Stromal cell of bone marrow (primary cell): ENCODE measurements at places on chromosomes 13 and 19.

- DNase-seq: peak; percentile 45
These were observed 95.5 kb downstream of the ANKRD10 start for GRCh38 chr13:110819203-110820014.

- DNase-seq: no peak
These were observed 43.7 kb downstream of the TSSK6 start for GRCh38 chr19:19471682-19472081.

DNA sequence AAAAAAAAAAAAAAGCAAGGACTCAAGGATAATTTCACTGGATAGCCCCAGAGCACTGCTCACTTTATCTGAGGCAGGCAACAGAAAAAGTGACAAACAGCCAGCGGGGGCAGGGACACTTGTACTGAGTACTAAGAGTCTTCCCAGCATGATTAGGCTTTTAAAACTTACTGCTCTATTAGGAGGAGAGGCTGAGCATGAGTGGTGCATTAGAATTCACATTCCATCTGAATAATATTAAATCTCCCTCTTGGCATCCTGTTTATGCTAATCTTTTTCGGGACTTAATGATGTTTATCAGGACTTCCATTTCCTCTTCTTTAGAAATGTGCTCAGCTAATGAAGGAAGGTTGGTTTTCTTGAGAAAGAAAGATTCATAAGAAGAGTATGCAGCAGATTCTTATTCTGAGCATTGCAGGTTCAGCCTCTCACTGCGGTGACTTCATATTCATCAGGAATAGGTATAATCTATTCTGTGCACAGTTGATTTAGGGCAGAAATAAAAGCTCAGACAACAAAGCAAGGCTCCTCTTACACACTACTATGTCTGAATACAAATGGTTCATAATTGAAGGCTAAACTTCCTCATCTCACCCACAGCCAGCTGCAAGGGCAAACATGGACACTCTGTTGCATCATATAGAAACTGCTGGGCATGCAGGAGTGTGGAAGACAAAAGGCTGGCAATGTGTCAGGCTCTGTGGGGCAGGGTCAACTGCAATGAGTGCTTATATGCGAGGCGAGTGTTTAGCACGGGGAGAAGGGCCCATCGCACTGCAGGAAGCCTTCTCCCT is 107.0 kb downstream of the KL start:
- no peak for DNase-seq

DNA sequence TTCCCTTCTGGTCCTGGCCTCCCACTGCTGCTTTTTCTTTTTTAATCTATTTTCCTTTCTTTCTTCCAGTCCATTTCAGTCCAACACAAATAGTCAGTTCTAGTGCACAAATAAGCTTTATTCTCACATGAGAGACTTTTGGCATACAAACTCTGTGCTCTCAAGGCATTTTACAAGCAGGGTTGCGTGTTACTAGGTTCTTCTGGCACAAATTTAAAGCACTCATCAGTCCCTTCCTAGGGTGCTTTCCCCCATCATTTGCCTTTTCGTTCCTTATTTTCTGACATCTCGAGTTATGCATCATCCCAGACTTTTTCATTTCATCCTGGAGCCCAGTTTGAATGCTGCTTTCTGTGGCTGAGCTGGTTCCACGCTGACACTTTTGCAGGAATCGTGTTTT is 29.8 kb upstream of the IL17D start:
- no peak for DNase-seq

- no peak for DNase-seq
These were observed 72.2 kb upstream of the DACH1 start for GRCh38 chr13:71939186-71939585.

- DNase-seq: no peak
These were observed 42.0 kb downstream of the KLF2 start for GRCh38 chr19:16366433-16367260.

DNA sequence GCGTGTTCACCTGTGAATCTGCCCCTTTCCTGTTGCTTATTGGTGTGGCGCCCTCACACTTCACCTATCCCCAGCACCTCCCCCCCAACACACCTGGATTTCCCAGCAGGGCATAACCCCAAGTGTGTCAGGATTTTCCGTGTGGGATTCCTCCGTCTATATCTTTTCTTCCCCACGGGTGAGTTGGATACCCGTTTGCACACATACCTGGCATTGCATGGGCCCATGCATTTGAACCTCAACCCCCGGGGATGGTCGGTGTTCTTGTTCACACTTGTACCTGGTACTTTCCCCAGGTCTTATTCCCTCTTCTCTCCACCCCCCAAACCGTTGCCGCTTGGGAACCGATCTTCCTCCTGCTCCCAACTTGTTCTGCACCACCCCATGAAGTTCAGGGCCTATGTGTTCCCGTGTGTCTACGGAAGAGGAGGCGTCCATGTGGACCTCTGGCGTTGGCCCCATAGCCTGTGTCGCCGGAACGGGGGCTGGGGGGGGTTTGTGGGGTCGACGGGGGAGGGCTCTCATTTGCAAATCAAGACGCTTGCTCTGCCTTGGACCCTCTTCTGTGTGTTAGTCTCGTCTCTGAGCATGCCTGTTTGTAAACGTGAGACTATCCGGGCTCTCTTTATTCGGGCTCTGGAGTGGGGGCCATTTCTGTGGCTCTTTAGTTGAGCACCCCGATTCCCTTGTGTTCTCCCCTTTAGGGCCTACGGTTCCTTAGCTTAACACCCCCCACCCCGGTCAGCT is 1.7 kb downstream of the PRR12 start:
- no peak for DNase-seq

- no peak for DNase-seq
These were observed 1141.8 kb downstream of the PCDH17 start for GRCh38 chr13:58773280-58773859.

DNA sequence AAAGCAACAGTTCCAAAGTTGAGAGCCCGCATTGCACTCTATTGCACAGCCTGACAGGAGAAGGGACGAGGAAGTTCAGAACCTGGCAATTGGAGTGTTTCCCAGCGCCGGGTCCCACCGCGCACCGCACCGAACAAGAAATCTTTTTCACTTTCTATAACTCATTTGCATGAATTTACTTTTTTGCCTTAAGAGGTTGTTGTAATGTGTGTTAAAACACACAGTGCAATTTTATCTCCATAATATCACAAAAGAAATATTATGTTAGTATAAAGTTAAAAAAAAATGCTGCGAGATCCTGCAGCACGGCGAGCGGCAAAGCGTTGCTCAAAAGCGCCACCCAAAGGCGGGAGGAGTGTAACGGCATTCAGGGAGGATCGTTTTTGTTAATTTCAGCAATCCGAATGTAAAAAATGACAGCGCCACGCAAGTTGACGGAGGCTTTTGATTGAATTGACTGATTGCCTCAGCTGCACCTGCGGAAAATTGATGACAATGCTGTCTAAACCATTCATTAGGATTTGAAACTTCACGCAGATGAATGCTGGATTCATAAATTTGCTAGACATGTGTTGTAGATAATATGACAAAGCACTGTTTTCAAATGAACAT is 303.6 kb upstream of the ZNF507 start:
- peak; percentile 24 for DNase-seq

GRCh38 chr19:48398375-48399235 is 5.1 kb downstream of the GRIN2D start:
- no peak for DNase-seq

- no peak for DNase-seq
These were observed 24.4 kb downstream of the ALOX5AP start for GRCh38 chr13:30759748-30760147.

- no peak for DNase-seq
These were observed 134.3 kb downstream of the TRPC4 start for GRCh38 chr13:37735293-37735692.

DNA sequence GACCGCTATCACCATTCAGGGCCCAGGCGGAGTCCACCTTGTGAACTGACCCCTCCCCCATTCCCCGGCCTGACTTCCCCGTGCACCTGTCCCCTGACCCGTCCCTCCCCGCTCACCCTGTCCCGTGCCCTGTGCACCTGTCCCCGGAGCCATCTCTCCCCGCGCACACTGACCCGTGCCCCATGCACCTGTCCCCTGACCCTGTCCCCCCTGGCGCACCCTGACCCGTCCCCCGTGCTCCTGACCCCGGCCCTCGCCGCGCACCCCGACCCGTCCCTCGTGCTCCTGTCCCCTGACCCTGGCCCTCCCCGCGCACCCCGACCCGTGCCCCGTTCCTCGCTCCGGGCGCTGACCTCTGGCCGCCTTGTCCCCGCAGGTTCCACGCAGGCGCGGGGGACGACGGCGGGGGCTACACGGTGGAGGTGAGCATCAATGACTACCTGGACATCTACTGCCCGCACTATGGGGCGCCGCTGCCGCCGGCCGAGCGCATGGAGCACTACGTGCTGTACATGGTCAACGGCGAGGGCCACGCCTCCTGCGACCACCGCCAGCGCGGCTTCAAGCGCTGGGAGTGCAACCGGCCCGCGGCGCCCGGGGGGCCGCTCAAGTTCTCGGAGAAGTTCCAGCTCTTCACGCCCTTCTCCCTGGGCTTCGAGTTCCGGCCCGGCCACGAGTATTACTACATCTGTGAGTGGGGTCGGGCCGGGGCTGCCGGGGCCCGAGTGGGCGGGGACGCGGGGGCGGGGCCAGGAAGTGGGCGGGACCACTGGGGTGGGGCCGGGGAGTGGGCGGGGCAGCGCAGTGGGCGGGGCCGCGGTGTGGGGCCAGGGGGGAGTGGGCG is 9.7 kb downstream of the EFNA2 start:
- DNase-seq: no peak

- no peak for DNase-seq
These were observed 126.9 kb upstream of the SLC7A1 start for GRCh38 chr13:29722415-29722814.

GRCh38 chr19:14185158-14185557 is 20.8 kb downstream of the ADGRL1 start:
- DNase-seq: no peak

GRCh38 chr19:47725759-47726401 is 12.7 kb downstream of the EHD2 start:
- no peak for DNase-seq

- DNase-seq: no peak
These were observed 930.8 kb downstream of the SLITRK5 start for GRCh38 chr13:88601949-88602348.

DNA sequence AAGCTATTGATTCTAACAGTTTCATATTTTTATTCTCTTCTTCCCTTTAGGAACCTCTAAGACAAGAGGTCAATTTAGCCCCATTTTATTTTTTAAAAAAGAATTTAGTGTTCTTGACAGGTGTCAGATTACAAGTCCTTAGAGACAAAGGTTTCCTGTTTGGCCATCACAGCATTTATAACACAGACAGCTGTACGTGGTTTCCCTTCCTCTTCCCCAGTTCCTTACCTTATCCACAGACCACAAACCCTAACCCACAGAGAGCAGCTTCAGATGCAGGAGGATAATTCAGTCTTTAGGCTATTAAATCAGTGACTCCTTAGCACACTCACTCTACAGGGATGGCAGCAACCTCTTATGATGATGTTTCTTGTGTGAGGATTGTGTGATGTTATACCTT is 1210.1 kb downstream of the DIAPH3 start:
- no peak for DNase-seq

GRCh38 chr13:82791035-82791434 is 1091.2 kb downstream of the SLITRK1 start:
- no peak for DNase-seq

- DNase-seq: no peak
These were observed 23.9 kb downstream of the OPA3 start for GRCh38 chr19:45560686-45561085.

DNA sequence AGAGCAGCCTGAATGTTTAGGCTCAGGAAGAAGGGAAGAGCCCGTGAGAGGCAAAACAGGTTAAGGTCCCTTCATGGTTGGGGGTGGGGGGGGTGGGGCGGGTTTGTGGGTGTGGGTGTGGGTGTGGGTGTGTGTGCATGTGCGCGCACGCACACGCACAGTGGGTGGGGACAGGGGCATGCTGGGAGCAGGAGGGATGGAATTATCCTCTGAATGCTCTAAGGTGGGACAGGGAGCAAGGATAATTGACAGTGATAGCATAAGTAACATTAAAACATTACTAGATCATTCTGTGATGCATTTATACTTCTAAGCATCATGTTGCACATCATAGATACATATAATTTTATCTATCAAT is 64.7 kb downstream of the CCDC70 start:
- DNase-seq: no peak

GRCh38 chr13:41462427-41462826 is 5.1 kb downstream of the RGCC start:
- no peak for DNase-seq

DNA sequence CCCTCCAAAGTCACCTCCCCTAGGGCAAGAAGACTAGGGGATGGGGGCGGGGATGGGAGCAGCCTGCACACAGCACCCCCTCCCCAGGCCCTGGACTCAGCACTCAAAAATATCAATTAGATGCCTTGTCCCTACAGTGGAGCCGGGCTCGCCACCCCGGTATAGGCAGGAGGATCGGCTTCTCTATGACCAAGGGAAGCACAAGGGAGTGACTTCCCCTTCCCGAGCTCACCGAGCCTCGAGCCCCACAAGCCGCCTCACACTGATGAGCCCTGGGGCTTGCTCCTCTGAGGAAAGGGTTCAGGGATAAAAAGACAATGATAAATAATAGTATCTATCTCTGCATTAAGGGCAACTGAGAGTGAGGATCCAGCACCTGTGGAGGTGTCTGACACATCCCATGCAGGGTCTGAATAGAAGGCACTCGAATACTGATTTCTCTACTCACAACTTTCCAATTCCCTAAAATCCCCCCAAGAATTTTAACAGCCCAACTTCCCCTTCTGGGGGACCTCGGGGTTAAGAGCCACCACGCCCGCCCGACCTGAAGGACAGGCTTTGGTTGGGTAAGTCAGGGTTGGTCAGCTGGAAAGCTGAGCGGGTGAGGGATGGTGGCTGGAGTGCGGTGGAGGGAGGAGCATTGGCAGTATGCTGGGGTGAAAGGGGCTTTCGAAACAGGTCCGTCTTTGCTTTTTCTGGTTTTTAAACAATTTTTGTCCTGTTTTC is 51.3 kb downstream of the STK24 start:
- no peak for DNase-seq

DNA sequence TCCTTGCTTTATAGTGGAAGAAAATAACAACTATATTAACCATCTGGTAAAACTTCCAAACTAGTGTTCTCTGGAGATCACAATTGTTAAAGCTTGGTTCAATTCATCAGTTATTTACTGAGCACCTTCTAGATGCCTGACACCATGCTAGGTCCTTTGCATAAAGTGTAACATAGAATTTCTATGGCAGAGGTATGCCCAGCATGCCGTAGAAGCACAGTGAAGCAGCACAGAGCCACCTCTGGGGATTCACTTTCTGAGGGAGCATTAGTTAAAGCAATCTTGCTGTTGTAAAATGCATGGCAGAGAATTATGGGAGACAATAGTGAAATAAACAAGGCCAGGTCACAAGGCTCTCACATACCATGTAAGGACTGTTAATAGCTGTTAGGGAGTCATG is 75.2 kb downstream of the LRRC63 start:
- no peak for DNase-seq

GRCh38 chr19:39479916-39480315 is 722 bp upstream of the TIMM50 start:
- DNase-seq: no peak

DNA sequence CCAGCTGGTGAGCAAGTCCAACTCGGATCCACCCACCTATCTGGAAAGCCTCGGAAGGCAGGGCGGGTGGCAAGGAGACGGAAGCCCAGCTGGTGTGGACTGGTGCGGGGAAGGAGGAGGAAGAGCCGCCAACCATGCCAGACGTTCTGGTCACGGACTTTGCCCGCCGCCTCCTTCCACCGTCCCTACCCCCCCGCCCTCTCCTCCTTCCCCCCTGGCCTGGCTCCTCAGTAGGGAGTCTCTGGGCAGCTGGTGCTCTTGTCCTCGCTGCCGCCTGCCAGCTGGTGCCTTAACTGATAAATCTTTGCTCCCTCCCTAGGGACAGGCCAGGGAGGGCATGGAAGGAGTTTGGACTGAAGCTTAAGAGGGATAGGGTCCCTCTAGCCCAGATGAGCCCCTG is 4.8 kb downstream of the SYNGR4 start:
- DNase-seq: no peak
